ENCODE measurements at places on chromosomes 7 and 10.

- DNase-seq: no peak
These were observed 64.2 kb downstream of the DIP2C start for GRCh38 chr10:625333-625696.

DNA sequence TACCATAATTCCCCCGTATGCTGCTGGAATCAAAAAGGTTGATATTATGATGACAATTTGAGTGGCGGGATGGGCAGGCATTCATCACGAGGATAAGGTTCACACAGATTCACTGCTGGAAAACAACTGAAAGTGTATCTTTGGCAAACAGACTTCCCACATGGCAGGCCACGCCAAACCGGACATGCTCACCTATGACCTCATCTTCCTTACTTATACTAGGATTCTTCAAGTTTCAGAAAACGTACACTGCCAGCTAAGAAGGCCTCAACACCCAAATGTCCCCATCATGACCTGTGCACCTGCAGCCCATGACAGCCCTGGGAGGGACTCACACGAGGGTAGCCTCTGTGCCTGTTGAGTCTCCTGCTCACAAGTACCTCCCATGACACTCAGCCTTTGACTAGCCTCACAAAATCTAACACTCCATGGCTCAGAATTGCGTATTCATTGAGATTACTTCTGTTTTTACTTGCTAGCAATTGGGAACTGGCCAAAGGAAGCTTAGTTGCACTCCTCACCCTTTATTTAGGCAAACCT lies 259.0 kb upstream of the GHITM start:
- no peak for DNase-seq

DNA sequence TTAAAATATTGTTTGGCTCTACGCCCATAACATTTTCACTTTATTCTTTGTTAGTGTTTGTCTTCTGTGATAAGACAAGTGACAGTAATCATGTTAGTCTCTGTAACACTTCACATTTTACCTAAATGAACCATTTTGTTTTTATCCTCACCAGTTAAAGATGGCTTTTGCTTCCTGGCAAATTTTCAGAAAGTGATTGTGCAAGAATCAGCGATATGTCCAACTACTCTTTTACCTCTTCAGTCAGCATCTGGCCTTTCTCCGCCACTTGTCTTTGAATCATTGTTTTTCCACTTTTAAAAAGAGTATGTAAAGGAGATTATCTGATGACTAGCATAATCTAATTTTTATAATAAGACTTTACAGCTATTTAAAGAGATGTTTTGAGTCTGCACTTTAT lies 3.5 kb downstream of the DGKB start:
- no peak for DNase-seq

DNA sequence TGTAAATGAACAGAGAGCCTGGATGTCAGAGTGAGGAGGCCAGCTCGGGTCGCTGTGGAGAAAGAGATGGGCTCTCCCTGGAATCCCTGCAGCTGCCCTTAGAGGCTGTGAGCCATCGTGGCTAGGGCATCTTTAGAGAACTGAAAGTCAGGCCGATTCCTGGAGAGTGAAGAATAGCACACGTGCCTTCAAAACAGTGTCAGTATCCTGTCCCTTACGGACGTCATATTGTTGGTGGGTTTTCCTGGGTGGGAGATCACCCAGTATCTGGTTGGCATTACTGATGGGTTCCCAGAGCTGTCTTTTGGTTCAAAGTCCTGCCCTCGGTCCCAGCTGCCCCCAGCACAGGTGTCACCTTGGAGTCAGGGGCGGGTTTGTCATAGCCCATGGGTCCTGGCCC lies 25.3 kb downstream of the IKZF1 start:
- DNase-seq: no peak

DNA sequence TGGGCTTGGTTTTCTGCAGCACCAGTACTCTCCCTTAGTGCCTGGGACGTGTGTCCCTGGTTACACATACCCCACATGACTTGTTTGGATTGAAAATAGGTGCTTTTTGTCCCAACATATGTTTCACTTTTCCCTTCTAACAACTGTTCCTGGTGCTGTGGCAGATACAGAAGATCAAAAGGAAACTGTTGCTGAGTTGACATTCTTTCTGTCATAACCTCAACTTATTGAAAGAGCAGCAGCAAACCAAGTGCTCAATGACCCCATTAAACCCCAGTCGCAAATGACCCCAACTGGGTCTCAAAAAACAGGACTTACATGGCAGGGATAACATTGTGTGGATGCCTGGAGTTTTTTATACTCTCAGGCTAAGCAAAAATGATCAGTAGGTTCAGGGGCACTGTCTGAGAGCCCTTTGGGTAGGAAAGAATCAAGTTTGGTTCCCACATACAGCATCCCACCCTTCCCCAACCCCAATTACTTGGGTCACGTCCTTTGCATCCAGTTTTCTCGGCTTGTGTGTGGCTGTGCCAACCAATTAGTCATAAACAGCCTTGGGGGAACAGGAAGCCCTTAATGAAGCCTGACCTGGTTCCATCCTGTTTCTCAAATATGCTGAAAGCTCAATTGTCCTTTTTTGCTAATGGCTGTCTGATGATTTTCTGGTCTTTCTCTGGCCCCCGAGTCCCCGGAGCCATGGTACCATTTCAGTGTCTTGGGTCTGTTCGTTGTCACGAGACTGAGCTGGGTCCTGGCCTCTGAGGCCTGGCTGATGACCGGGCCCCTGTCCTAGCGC lies 4.9 kb downstream of the HKDC1 start:
- peak; percentile 36 for DNase-seq

All from GM03348 (cell line).